ENCODE measurements at places on chromosomes 1 and 21. TPM values are rescaled to one million over a fixed set of nuclear protein-coding genes. Genes with fewer than 3 reads are reported as not detected.

Gene ARHGEF11
- total RNA-seq, result 2.8 TPM

Gene HSD3B1
- total RNA-seq, result not detected

GRCh38 chr1:50974618-50974935 is 4.5 kb downstream of the CDKN2C start:
- DNase-seq, result no peak

DNA sequence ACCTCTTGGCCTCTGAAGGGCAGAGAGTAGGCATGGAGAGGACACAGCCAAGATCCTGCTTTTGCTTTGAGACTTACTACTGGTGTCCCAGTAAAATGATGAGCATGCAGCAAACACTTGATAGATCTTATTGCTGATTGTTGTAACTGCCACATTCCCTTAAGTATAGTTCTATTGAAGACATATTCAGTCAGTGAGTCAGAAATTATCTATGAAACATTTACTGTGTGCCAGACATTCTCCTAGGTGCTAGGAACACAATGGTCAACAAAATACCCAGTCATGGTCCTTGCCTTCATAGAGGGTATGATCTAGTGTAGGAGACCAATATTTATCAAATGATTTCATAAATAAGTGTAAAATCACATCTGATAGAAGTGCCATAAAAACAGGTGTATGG is 13.6 kb downstream of the STYXL2 start:
- no peak for DNase-seq

- no peak for DNase-seq
These were observed 30.8 kb upstream of the DMBX1 start for GRCh38 chr1:46458846-46459245.

DNA sequence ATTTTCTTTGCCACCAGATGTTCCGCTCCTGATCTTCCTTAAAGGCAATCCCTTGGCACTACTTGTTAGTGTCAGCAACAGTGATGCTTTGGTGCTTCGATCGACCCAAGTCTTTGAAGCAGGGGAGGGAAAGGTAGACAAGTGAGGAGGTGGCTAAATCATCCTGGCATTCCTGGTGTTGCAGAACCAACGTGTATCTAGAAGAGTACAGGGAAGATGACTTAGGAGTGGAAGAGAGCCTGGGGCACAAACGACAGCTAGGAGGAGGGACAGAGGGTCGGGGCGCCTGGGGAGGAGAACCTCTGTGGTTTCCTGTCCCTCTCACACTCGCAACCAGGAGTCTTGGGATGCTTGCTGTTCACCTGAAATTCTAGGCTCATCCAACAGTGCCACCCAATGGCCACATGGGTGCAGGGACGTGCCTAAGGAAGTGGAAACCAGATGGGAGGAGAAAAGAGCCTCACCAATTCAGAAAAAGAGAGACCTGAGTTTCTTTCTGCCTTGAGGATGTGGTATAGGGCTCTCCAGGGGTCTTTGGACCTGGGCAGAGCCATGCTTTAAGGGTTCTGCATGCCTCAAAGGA is 9.5 kb upstream of the KCNA2 start:
- DNase-seq, result peak; percentile 63

GRCh38 chr1:16043521-16043920 is at the start of gene CLCNKB:
Gene CLCNKB (plus strand): TSS chr1:16043782. CDS start chr1:16044493, 711 bp downstream.
- DNase-seq, result no peak

- no peak for DNase-seq
These were observed 666.2 kb upstream of the CAMK1G start for GRCh38 chr1:208917281-208917680.

- no peak for DNase-seq
These were observed 152.2 kb downstream of the CLEC20A start for GRCh38 chr1:178344513-178345091.

DNA sequence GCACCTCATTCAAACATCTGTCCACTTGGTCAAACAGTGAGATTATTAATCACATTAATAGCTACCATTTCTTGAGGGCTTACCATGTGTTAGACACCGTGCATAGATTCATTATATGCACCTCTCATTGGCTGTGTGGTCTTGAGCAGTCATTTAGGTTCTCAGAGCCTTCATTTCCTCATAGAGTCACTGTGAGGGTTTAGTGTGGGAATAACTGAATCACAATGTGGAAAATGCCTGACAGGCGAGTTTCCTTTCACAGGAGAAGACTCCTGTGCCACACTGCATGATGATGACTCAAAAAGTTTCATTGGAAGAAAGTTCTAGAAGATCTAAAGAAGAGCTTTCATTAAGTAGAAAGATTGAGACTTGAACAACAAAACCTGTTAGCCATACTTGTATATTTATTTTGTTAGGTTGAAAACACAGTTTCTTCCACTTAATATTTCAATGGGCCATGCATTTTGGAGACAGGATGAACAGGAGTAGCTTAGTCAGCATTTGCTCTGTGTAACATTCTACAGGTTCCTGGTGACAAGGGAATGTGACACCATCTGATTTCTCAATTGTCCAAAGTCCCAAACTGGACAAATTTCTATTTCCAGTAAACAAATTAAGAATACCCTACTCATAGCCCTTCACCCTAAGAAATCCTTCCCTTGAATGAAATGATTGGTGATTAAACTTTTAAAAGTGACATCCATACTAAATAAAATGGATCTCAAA is 45.7 kb downstream of the FYB2 start:
- no peak for DNase-seq

DNA sequence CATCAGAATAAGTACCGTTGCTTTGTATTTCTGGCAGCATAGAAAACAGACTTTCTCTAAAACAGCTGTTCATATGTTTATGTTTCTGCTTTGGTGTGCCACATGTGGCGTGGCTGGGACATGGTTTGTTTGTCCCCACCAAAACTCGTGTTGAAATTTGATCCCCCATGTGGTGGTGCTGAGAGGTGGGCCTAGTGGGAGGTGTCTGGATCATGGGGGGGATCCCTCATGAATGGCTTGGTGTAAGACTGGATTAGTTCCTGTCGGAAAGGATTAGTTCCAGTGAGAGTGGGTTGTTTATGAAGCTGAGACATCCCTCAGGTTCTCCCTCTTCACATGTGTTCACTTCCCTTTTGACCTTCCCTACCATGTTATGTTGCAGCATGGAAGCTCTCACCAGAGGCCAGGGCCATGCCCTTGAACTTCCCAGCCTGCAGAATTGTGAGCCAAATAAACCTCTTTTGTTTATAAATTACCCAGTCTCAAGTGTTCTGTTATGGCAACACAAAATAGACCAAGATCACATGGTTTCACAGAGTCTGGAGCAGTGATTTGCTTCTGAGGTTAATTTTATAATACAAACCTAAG is 17.9 kb upstream of the H3-3A start:
- DNase-seq, result no peak
